ENCODE measurements at places on chromosomes 7 and 10.

DNA sequence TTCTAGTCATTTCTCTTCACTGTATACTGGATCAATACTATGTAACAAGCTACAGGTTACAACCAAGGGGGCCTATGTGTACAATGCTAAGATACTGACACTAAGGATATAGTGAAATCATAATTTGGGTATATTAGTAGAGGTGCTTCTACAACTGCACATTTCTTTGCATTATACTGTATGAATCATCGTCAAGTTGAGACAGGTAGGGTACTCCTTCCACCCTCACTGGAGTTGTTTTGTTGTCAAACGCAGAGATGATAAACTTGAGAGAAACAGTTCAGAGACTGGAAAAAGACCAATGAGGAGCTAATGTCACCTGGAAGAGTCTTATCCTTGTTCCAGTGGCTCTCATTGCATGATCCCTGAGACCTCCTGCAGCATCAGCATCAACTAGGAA lies 208.2 kb upstream of the PRPS1L1 start:
- no peak for DNase-seq

DNA sequence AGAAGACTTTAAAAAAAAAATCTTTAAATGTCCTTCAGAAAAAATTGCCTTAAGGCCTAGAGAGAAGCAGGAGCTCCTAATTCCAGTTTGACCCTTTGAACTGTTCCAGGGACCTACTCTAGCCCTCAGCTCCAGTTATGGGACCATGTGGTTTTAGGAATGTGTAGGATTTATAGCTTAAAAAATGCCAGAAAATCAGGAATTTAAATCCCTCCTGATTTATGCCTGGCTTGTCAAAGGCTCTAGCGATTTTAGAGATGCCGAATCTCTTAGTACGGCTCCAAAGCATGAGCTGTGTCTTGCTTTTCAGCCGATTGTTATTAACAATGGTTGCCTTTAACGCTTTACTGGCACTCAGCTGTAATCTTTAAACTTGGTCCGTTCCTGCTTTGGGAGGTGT lies 130.6 kb upstream of the NPVF start:
- DNase-seq, result no peak

DNA sequence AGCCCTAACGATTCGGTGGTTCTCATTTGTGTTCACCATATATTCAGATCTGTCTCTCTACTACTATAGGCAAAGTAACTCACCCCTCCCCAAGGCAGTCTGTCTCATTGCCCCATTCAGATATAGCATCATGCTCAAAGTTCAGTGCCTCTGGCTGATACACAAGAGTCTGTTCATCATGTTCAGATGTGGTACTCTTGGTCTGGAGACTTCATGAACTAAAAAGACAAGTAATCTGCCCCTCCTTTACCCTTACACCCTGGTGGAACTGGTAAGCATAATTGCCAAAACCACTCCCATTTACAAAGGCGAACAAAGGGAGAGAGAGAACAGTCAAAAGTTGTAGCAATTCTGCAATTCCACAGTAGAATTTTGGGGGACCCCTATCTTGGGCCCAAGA lies 29.9 kb downstream of the UMAD1 start:
- DNase-seq, result no peak

DNA sequence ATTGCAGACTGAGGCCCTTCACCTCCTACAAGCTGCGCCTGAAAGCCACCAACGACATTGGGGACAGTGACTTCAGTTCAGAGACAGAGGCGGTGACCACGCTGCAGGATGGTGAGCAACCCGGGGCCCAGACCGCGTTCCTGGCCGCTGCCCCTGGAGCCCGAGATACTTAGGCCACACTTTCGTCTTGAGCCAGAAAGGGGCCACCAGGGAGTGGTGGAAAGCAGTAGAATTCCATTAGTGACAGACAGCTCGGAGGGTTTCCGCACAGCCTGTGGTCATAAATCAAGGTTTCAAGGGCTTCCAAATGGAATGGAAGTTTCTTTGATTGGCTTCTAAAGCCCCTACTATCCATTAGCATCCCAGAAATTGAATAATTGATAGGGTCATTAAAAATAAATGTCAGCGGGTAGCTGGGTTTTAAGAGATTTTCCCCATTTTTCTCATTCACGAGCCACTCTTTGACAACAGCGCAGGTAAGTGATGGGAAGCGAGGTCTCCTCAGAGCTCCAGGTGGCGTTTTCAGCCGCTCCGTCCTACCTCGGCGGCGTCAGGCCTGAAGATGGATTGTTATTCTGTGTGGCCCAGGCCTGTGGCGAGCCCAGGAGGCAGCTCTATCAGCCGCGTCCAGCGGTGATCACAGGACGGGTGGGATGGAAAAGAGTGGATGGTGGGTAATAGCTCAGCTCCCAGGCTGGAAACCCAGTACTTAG lies 523.5 kb upstream of the FOXK1 start:
- no peak for DNase-seq

DNA sequence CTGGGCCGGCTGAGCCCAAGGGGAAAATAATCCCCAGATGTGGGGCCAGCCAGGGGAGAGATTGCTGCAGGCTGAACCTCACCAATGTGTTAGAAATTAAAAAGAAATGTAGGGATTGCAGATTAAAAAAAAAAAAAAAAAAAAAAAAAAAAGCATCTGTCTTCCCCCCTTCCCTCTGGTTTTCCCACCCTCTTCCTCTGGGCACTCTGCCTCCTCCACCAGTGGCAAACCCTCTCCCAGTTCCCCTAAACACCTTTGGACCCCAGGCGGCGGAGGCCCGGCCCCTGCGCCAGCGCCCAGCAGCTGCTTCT lies 7.1 kb downstream of the MNX1 start:
- no peak for DNase-seq

GRCh38 chr7:140304191-140304799 lies 94.0 kb downstream of the SLC37A3 start:
- no peak for DNase-seq

- no peak for DNase-seq
Measured at GRCh38 chr7:50178166-50178565, 85.1 kb upstream of the ZPBP start.

DNA sequence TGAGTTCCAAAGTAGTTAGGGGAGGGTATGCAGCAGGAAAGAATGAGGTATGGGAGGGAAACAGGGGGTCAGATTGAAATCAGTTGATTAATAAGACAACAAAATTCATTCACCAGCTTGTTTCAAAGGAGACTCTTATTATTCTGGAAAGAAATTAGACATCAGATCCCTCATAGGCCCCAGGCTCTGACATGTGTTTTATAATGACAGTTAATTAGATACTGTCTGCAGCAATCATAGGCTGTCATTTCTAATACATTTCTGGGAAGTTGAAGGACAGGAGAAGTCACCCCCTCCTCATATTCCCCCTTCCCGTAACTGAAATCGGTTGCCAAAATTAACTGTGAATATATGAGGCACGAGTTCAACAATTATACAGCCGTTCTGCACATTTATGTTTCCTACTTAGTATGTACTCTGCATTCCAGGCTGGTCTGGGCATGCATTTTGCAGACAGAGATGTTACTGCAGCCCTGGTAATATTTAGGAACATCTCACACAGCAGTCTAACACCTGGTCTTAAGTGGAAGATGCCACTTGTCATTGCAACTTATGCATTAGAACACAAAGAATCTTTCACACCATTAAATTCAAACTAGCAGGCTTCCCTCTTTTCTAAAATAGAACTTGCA lies 355.2 kb upstream of the LRGUK start:
- DNase-seq, result no peak

GRCh38 chr7:116142850-116143249 lies 67.5 kb upstream of the TES start:
- DNase-seq, result no peak

DNA sequence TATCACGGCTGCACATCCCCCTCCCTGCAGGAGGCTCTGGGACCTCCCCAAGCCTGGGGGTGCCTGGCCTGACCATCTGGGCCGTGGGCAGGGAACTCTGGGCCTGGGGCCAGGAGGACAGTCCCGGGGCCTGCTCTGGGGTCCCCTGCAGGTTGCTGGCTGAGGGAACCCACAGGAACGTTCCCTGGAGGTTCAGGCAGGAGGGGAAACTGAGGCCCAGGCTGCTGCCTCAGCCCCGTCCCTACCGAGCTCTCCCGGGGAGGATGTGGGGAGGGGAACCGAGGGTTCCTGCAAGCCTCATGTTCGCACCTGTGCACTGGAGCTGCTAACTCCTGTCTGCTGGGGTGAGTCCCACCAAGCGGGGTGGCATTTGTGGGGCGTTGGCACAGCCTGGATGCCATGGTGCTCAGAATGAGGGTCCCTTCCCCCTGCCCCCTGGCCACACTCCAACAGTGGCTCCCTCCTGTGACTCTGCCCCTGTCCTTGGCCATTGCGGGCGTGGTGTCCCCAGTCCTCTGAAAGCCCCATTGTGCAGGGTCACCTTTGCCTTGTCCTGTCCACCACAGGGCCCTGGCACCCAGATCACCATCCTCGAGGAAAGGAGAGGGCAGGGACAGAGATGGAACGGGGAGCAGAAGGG lies 9.4 kb downstream of the ELFN1 start:
- DNase-seq, result no peak

- DNase-seq, result no peak
Measured at GRCh38 chr7:22486597-22486996, 13.4 kb downstream of the STEAP1B start.

- DNase-seq, result no peak
Measured at GRCh38 chr10:5683065-5683464, 1.6 kb upstream of the TASOR2 start.

DNA sequence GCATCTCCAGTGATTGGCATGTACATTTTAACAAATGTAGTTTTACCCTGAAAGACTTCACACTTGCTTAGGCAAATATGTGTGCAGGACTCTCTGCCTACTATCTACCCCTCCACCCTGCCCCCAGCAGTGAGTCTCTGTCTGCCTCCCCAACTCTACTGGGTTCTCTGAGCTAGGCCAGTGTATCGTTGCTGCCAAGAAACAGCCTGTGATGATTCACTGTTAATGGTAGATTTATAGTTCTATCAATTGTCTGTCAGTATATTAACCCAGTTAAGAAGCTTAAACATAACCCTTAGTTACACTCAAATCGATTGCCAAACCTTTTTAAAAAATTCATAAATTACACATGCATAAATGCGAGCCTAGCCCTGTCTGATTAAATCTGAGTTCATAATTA lies 137.0 kb downstream of the SND1 start:
- DNase-seq, result no peak

GRCh38 chr7:101736084-101736483 lies 81.3 kb upstream of the CUX1 start:
- DNase-seq, result no peak

- no peak for DNase-seq
Measured at GRCh38 chr7:12647364-12648219, 39.8 kb upstream of the ARL4A start.

DNA sequence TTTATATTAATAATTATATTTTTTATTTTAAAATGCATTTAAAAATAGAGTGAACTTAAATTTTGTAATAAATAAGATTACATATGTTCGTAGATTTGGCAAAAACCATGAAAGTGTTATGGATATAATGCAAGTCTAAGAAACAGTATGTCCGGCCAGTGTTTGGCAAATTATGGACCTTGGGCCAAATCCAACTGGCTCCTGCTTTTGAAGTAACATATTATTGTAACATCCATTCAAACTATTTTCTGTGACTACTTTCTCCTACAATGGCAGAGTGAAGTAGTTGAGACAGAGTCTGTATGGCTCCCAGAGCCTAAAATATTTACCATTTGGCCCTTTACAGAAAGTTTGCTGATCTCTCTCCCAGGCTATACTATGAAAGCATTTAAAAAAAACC lies 38.9 kb downstream of the TMEM229A start:
- no peak for DNase-seq

DNA sequence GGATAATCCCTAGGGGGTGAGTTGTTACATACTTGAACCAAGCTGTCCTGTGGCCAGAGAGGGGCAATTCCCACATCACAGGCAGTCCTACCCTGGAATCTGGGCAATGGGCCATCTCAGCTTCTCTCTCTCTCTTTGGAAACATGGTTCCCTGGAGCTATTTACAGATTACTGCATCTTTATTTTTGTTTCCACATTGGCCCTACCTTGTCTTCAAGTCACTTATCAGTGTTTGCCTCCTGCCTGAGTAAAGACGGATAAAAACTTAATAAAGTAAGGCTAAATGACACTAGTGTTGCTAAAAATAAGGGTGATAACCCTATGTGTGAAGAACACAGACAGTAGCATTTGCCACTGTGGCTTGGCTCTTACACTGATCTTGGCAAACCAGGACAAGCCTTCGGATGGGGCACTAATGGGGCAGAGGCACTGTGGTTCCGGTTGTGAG lies 228.2 kb downstream of the GFRA1 start:
- no peak for DNase-seq

- DNase-seq, result no peak
Measured at GRCh38 chr10:123139521-123140163, 3.9 kb downstream of the HMX3 start.

DNA sequence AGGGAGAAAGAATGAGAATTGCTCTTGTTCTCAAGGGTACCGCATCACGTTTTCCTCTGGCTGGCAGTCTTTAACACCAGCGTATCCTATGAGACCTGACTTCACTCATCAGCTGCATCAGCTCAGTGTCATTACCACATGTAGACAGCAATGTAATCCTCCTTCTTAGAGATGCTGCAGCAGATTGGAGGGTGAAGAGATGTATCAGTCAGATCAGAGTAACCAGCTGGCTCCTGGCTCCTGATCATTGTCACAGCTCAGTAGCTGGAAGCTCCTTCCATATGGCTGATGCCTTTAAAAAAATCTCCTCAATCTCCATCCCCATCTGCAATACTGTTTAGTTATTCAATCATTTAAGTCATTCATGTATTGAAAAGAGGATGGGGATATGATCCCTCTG lies 39.7 kb upstream of the EPHB6 start:
- no peak for DNase-seq

GRCh38 chr7:123522066-123522465 lies 12.3 kb downstream of the IQUB start:
- DNase-seq, result no peak

DNA sequence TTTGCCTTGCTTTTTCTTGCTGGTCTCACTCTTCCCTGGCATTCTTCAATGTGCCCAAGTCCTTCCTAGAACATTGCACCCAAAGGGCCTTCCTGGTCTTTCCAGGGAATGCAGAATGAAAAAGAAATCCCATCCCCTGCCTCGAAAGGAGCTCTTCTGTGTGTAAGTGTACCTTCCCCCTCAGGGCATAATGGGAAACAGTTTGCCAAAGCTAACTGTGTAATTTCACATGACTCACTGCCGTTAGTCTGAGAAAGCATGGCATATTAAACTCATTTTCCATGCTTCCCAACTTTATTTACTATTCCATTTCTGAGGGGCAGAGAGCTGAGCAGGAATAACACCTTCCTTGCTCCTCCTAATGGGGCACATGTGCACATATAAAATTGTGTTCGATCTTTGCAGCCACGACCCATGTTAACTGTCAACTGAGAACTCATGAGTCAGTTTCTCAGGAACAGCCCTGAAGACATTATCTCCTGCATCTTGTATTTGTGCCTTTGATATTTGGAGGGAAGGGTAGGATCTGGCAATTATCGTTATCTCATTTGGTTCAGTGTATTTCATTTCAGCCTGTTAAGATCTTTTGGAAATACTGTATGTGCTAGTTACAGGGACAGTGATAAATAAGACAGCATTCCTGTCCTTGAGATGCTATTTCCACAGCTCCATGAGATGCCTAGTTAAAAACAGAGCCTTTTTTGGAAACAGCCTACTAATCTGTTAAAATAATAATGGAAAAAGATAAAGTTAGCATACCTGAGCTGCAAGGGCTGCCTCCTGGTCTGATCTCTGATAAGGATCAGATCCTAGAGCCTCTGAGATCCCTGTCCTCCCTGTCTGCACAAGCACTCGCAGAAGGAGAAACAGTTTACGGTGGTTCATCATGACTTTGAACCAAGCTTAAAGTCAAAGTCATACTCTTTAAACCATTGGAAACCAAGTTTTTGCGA lies 42.3 kb downstream of the IKZF1 start:
- no peak for DNase-seq

- DNase-seq, result no peak
Measured at GRCh38 chr7:12979181-12979580, 291.7 kb downstream of the ARL4A start.

Measured in stimulated activated CD8-positive, alpha-beta memory T cell treated with anti-CD3 and anti-CD28 coated beads, Interleukin-15, amount 100 ng/mL, for 24 hours (primary cell).